ENCODE measurements at places on chromosomes 5 and 9.

DNA sequence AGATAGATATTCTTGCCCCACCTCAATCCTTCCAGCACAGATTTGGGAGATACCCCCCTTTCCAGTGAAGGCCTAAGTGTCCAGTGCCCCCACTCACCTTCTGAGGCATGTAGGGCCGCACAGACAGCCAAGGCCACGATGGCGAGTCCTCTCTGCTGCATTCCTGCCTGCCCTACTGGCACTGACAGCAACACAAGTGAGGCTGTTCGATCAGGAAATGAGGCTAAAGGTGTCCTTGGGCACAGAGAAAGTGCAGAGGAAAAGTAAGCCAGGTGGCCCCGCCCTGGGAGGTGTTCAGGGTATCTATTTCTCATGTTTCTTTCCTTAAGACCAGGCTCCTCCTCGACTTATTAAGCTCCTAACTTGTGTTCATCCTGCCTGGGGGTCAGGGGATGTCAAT lies at the start of gene CCL28:
CCL28 (minus strand) TSS at position 236 of the 400 bp plus-strand sequence; CDS start at position 161, 75 bp downstream.
- no peak for DNase-seq

DNA sequence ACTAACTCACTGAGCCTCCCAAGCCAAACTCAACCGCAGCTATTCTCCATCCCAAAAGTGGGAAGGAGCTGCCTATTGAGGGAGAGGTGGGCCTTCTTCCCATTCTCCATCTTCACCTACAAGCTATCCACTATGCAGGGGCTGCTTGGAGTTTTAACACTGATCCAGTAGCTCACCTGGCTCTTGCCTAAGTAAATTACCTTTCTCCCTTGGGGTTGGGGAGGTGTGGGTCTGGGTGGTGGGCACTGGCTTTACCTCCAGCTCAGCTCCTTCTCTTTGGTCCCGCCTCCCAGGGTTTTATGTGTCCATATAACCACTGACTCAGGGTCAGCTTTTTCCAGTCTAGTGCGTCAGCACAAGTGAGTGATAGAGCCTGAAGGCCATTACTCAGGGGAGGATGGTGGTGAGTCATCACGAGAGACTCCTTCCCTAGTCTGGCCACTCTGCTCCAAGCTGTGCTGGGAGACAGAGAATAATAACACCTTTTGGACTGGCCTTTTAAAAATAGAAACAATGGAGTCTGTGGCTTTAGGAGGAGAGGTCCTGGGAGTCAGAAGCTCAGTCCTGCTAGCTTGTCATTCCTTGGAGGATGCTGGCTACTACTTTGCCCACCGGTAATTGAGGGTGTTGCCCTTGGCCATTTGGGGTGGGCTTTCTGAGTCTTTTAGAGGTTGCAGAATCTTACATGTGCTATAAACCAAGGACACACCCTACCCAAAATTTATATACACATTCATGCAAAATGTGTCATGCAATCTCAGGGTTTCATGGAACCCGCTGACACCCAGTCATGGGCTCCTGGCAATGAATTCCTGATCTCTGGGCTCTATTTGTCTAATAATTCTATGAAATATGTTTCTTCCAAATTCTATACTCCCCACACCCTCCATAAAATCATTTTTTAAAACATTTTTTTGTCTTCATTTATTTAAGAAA lies 35.6 kb upstream of the ATP6V1G1 start:
- DNase-seq: no peak

- DNase-seq: no peak
These were observed 6.5 kb upstream of the GFRA3 start for GRCh38 chr5:138280915-138281314.

- DNase-seq: no peak
These were observed 66.8 kb downstream of the ARL15 start for GRCh38 chr5:54243483-54244080.

DNA sequence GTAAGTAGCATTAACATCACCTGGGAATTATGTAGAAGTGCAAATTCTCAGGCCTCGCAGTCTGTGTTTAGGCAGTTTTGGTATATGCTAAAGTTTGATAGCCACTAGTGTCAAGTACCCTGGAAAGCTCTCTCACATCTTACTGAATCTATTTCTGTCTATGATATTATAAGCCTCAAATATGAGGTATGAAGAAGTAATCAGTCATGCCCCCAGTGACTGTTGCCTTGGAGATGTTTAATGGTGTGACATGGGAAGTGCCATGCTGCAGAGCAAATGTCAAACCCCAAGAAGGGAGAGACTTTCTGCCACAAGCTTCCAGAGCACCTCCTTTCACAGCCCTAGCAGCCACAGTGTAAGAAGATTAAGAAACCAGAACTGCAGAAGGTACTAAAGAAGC lies 9.8 kb upstream of the PDE8B start:
- no peak for DNase-seq

- peak; percentile 78 for DNase-seq
These were observed 149.2 kb upstream of the KLF9 start for GRCh38 chr9:70563431-70564204.

- no peak for DNase-seq
These were observed 131.7 kb downstream of the DENND1A start for GRCh38 chr9:123798195-123798594.

DNA sequence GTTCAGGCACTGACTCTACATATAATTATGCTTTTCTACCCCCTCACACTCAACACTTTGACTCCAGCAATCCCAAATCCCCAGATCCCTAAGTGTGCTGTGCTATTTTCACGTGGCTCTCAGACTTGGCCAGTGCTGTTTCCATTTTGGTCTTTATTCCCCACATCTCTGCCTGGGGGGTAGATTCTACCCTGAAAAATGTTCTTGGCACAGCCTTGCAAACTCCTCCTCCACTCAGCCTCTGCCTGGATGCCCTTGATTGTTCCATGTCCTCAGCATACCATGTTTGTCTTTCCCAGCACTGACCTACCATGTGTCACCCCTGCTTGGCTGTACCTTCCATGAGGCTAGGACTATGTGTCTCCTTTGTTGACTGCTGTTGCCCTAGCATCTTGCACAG lies 43.0 kb downstream of the FXN start:
- no peak for DNase-seq

DNA sequence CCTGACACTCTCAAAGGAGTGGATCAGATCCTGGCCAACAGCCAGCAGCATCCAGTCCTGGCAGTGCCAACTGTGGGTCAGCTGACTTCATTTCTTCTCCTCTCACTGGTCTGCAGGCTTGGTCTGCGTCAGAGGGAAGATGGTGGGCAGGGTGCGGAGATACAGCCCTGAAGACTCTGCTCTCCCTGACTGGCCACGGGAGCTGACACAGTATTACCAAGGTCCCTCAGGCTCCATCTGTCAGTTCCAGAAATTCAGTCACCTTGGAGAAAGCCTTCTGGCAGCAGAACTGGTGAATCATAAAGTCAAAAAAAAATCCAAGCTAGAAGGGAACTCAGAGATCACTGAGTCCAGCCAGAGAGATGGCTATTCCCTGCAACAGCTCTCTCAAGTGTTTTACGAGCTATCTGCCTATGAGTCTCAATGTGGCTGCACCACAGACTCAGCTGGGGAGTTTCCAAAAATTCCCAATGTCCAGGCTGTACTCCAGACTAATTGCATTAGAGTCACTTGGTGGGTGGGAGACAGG lies 27.9 kb downstream of the C1QTNF2 start:
- no peak for DNase-seq

- DNase-seq: no peak
These were observed 104.7 kb upstream of the GPR151 start for GRCh38 chr5:146620669-146621051.

- no peak for DNase-seq
These were observed 51.8 kb upstream of the APC start for GRCh38 chr5:112685931-112686330.

- DNase-seq: no peak
These were observed 2.8 kb downstream of the PLK2 start for GRCh38 chr5:58457050-58457449.

Data from GM12864 (cell line).